ENCODE measurements at places on chromosomes 12 and 14.
A peak's percentile ranks its signal among the peaks of the same experiment; 100 is the strongest.

- no peak for DNase-seq
Observed at GRCh38 chr12:101789171-101789570, 41.6 kb downstream of the GNPTAB start.

GRCh38 chr12:57005980-57006808 is at the start of gene ZBTB39:
TSS of gene ZBTB39 (minus strand) at chr12:57006546. CDS start at chr12:57004917, 1,629 bp downstream.
- peak; percentile 76 for DNase-seq

DNA sequence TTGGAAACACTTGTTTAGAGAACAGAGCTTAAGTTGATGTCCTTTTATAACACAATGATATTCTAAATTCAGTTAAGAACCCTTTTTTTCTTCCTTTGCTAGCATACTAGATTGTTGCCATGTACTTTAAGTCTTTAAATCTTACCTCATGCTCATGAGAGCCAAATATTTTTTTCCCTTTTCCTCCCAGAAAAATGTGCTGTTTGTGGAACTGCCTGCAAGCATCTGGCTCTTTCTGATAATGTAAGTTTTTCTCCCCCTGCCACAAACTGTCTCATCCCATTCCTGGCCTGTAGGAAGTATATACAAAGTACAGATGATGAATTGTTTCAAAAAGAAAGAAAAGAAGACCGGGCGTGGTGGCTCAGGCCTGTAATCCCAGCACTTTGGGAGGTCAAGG is 5.3 kb downstream of the RNF212B start:
- no peak for DNase-seq

DNA sequence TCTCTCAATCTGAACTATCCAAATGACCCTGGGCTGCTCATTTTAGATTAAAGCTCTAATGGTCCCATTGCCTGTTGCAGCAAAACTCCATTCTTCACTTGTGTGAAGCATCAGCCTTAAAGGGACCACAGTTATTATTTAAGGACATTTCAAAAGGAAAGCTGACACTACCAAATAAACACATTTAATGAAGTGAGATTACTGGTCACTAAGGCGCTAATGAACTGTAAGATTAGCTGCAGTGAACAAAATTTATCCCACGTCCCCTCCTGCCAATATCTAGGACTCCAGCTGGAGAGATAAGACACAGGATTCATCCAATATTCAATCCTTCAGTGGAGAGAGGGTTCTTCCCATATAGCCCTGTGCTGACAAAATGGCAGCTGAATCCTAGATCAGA is 1029.2 kb upstream of the SEL1L start:
- DNase-seq: no peak

- DNase-seq: peak; percentile 31
Observed at GRCh38 chr12:107379852-107380567, 286.7 kb upstream of the CRY1 start.

DNA sequence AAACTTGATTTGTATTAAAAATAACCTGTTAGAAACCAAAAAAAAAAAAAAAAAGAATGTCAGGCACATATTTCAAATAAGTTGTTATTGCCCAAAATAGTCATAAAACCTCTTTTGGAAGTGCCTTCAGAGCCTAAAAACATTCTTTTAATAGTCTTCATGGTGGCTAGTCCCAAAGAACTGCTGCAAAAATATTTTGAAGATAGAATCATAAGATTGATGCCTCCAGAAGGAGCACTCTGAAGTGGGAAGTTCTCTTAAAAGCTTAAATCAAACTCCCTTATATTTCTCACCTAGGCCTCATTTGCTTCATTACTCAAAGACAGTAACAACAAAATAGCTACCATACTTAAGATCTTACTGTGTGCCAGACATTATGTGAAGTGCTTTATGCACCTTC is 27.2 kb upstream of the NT5DC3 start:
- no peak for DNase-seq

- peak; percentile 45 for DNase-seq
Observed at GRCh38 chr12:95608252-95609033, 57.2 kb upstream of the USP44 start.

DNA sequence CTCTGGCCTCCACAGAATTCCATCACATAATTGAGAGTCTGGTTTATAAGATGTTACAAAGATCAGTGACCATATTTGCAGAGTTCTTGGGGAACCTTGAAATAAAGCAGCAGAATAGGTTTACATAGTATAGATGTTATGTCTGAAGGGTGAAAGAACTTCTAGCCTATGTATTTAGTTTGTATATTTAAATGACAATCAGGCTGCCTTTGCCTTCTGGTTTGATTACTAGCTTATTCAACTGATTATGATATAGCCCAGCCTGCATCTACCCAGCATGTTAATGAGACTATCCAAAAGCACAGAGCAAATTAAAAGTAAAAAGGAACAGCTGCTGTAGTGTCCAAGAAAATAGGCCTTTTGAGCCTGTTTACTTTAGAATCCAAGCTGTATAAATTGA is 85.3 kb downstream of the APAF1 start:
- no peak for DNase-seq

- peak; percentile 24 for DNase-seq
Observed at GRCh38 chr12:93638095-93638494, 39.1 kb upstream of the CRADD start.

DNA sequence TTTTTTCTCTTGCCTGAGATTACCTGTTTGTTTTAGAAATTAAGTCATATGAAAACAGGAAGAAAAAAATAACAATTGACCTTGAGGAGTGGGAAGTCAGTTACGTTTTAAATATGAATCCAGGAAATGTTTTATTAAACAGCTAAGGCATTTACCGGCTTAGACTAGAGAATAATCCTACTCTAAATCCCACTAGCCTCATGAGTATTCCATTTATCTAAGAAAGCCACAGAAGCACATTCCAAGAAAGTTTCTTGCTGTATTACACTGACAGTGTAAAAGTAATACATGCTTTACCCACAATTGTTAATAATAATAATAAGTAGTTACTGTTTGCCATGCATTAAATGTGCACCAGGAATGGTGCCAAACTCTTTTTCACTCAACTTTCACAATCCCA is 90.9 kb downstream of the BMP4 start:
- DNase-seq: no peak

DNA sequence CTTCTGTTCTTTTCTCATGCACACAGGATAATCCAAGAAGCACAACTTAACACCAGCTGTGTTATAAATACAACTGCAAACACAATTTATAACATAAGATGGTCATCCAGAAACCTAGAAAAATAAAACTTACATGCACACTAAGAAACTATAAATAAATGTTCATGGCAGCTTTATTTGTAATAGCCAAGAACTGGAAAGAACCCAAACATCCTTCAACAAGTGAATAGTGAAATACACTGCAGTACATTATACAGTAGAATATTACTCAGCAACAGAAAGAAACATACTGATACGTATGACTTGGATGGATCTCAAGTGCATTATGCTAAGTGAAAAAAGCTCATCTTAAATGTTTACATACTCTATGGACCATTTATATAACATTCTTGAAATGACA is 132.7 kb downstream of the SPTSSA start:
- no peak for DNase-seq

DNA sequence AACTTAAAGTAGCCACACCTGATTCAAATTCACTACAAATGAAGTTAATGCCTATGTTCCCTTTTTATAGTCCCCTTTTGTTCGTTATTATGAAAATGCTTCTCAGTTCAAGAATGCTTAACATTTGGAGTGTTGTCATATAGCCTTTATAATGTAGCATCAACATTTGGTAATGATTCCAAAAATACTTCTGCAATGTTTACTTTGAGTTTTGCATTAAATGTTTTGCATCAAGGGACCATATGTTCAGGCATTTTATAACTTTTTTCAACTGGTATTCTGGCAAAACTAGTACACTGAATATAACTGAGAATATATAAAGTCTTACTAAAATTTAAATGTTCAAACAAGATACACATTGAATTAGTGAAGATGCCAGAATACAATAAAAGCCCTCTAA is 209.6 kb upstream of the SLC16A7 start:
- DNase-seq: peak; percentile 13

DNA sequence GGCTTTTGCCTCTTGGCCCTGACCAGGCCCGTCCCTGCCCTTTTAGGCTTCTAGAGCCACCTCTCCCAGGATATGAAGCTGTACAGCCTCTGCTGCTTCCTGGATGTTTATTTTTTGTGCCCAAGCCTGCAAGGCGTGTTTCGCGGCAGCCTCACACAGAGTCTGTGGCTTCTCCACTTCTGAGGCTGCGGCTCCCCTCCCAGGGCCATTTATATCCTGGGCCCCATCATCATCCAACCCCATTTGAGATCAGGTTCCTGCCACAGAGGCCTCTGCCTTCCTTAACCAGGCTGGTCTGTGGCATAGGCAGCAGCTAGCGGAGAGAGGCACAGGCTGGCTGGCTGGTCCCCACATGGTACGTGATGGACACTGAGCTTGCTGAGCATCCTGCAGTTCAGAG is 114.1 kb upstream of the PWP1 start:
- DNase-seq: no peak

DNA sequence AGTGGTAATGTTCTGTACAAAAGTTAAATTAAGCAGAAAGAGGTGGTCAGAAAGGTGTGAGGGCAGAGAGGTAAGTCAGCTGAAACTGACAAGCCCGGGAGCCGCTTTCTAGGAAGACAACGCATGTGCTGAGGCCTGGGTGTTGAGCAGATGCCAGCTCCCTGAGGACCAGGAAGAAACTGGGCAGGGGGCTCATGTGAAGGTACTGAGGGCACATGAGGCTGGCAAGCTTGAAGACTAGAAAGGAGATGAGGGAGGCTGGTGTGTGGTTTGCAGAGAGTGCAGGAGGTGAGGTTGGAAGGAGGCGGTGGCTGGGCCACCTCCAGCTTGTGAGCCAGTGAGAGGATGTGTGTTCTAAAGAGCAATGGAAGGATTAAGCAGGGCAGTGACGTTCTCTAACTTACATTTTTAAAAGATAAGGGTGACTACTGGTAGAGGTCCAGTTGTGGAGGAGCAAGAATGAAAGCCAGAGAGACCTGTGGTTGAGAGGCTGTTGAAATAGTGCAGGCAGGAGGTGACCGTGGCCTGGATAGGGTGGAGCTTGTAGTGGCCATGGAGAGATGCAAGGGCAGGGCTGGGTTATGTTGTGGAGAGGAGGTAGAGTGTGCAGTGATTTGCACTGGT is 29.1 kb downstream of the ZNF664 start:
- no peak for DNase-seq

- no peak for DNase-seq
Observed at GRCh38 chr14:25220514-25220913, 170.6 kb upstream of the STXBP6 start.

- peak; percentile 7 for DNase-seq
Observed at GRCh38 chr14:43503508-43503907, 1003.6 kb downstream of the FSCB start.

DNA sequence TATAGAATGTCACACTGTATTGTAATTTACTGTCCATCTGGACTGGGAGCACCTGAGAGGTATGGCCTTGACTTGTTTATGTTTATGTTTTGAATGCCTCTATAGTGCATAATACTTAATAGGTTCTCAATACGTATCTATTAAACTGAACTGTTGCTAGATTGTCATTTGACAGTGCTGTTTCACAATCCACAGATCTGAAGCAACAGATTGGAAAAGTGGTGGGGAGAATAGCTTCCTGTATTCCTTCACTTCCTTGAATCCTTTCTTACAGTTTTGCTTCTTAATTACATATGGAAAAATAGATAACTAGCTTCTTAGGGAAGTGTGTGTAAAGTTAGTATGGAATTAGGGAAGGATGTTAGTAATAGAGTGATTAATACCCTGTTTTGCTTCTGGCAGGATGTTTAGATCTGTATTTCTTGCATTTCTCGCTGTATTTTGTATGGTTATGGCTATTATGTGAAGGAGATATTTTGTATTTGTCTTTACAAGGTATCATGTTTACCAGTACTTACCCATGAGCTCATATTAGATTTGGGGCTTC is 4.5 kb downstream of the CNOT2 start:
- no peak for DNase-seq

- DNase-seq: no peak
Observed at GRCh38 chr12:121166356-121166755, 33.7 kb downstream of the P2RX7 start.

DNA sequence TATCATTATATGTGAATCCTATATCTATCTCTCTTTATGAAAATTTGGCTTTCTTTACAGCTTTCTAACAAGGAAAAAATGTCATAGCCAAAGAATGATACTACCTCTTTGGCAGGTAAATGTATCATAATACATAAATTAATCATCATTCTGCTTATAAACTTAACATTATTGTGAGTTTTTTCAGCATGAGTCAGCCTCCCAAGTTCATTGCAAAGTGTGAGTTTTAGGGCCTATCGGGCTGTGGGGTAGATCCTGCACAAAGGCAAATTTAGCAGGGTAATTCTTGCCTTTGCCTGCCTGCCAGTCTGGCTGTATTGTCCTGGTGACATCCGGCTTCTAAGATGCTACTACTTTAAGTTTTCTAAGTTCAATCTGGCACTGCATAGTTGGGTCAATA is 412.6 kb downstream of the MDGA2 start:
- no peak for DNase-seq

GRCh38 chr12:3047961-3048360 is 29.2 kb upstream of the TSPAN9 start:
- DNase-seq: no peak

- DNase-seq: no peak
Observed at GRCh38 chr12:123733229-123733628, 21.1 kb downstream of the ATP6V0A2 start.

- DNase-seq: no peak
Observed at GRCh38 chr12:16020031-16020430, 108.9 kb downstream of the DERA start.
